Posterior vena cava (tissue), 2 donors: ENCODE measurements at places on chromosomes 5 and 9. TPM values are rescaled to one million over a fixed set of nuclear protein-coding genes. Genes with fewer than 3 reads are reported as not detected.

The AJM1 gene
- 5.9 TPM for total RNA-seq

The EIF4E1B gene
- total RNA-seq = not detected

The KCTD16 gene
- 0.46 TPM for total RNA-seq

The SUSD3 gene
- 1.4 TPM for total RNA-seq

The PCDHGA9 gene
- total RNA-seq = 7.2 TPM
